NCI-H2029 (cell line): ENCODE measurements at places on chromosomes 1 and 21.
A peak's percentile ranks its signal among the peaks of the same experiment; 100 is the strongest.

- no peak for DNase-seq
Observed at GRCh38 chr1:59026472-59026948, 242.7 kb upstream of the JUN start.

DNA sequence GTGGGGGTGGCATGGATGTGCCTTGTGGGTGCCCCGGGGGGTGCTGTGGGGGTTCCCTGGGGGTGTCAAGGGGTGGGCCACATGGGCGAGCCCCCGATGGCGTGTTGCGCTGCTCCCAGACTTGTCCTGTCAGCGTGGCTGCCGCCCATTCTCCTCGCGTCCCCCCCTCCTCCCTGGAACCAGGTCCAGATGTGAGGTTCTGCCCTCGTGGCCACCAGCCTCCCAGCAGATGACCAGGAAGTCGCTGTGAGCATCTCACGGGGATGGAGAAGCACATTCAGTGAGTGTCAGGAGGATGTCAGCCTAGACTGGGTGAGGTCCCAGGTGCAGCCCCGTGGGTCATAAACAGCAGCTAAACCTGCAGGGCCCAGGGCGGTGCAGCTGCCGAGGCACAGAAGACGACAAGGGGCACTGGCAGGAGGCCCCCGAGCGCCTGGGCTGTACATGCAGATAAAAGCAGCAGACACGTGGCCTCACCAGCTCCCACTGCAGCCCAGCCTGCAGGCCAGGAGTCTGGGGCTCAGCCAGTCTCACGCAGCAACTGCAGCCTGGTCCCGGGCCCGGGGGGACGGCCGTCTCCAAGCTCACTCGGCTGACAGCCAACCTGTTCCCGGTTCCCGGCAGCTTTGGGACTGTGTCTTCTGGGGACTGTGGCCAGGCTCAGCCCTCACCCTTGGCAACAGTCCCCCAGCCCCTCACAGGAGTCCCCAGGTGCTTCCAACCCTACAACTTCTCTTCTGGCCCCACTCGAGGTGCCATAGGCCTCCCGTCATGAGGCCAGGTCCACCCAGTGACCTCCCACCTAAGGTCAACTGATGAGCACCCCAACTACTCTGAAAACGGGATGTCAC is 17.5 kb upstream of the COL6A2 start:
- DNase-seq: no peak

DNA sequence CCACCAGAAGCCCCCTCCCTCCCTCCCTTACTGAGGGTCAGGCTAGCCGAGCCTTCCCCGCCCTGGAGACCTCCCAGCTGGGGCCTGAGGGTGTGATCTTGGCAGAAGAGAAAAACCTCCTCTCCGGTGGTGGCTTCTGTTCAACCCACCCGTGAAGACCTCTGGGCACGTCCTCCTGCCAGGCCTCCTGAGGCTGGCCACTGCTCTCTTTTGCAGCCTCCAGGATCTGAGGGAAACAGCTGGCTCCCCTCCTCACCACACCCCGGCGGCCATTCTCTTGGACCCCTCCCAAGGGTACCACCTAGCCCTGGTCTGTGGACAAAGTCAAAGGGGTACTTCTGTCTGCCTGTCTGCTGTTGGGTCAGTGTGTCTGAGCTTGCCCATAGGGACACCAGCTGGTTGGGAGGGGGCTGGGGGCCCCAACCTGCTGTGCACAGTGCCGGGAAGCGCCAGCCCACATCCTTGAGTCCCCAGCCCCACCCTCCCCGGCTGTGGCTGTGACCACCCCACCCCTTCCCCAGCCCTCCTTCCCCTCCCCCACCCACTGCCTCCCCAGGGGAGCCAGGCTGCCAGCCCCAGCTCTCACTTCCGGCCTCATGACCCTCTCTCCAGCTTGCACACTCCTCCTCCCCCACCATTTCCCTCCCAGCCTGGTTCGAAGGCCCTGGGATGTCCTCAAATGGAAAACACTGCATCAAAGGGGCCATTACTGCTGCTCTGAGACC is 48.1 kb downstream of the AHDC1 start:
- DNase-seq: no peak

GRCh38 chr21:41861987-41862386 is 17.2 kb downstream of the PRDM15 start:
- no peak for DNase-seq

DNA sequence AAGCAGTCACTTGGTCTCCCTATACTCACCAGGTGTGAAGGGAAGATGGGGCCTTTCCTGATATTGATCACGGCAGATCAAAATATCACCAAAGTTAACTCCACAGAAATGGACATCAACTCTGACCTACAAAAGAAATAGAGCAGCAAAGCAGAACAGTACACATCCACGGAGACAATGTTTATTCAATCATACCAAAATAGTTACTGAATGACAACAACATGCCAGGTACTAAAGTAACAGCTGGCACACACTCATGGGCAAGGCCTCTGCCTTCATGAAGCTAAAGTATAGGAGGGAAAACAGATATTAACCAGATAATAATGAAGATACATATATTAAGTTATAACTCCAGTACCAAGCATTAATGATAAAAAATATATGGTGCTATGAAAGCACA is 59.2 kb upstream of the RASAL2 start:
- DNase-seq: no peak

- no peak for DNase-seq
Observed at GRCh38 chr1:106846656-106847055, 209.8 kb upstream of the PRMT6 start.

DNA sequence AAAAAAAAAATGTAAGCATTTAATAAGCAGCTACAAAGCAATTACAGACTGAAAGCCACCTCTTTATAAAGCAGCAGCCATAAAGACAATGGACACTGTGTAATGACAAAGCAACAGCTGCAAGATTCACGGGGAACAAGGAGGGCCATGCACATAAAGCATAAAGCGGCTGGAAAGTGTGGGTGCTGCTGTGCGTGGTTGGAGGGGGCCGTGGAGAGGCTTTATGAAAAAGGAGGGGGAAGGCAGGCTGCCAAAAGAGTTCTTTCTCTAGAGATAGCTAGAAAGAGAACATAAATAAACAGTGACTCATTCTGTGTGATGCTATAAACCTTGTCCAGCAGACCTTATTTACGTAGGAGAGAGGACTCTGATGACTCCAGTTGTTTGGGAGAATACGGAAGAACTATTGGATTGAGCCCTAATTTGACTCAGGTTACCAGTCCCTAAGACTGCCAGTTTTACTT is 49.3 kb downstream of the ADAMTS1 start:
- peak; percentile 31 for DNase-seq

- no peak for DNase-seq
Observed at GRCh38 chr1:244022864-244023440, 28.1 kb upstream of the ZBTB18 start.

- DNase-seq: no peak
Observed at GRCh38 chr1:118018060-118018459, 88.5 kb downstream of the WDR3 start.

- no peak for DNase-seq
Observed at GRCh38 chr21:31778546-31778945, 46.6 kb upstream of the SCAF4 start.

- DNase-seq: no peak
Observed at GRCh38 chr21:38350684-38351083, 93.9 kb downstream of the KCNJ15 start.

DNA sequence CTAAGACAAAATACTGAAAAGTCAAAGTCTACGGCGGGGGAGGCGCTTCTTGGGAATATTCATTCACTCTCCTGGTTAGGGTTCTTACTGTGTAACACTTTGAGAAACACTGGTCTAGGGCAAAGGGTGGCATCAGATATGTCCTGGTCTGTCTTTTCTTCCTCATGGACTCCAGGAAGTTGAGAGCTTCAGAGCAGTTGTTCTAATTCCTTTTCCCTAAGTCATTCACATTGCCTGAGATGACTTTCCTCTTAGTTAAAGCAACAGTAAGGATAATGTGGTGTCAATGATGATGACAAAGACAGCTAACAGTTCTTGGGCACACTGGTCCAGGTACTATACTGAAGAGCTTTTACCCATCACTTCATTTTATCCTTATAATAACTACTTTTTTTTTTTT is 27.0 kb downstream of the FGGY start:
- no peak for DNase-seq

GRCh38 chr1:197788741-197789739 is 13.8 kb upstream of the DENND1B start:
- DNase-seq: no peak

- DNase-seq: no peak
Observed at GRCh38 chr1:205861540-205861939, 11.6 kb upstream of the PM20D1 start.

GRCh38 chr1:55304229-55304740 is 89.1 kb upstream of the USP24 start:
- no peak for DNase-seq

- DNase-seq: no peak
Observed at GRCh38 chr1:214566158-214567104, 15.0 kb upstream of the PTPN14 start.

DNA sequence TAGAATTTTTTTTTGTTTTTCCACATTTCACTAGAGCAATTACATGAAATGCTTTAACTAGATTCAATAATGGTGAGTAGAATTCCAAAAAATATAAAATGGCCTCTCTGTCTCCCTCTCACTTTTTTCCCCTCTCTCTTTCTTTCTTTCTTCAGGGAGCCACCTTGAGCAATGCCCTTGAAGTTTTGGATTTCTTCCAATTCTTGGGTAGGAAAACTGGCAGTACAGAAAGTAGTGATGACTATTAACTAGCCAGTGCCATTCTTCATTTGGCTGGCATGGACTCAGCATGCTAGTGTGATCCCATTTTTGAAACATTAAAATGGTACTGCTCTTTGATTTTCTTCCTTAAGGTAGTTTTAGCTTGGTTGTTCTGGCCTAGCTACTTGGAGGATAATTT is 4.5 kb upstream of the FNBP1L start:
- no peak for DNase-seq

GRCh38 chr1:18144916-18145647 is 37.5 kb downstream of the IGSF21 start:
- no peak for DNase-seq

DNA sequence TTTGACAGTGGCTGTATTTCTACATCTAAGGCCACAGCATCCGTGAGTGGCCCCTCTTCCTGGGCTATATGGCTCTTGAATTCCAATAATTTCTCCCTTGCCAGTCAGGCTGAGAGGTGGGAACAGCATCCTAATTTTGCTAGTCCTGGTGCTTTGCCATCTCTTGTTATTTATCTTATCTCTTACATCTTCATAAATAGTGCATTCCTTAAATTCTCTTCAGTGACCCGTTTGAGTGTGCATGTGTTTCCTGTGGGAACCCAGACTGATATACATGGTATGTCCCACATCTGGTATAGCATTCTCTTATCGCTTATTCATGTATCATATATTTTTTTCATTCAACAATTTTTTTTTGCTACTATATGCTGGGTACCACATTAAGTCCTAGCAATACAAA is 9.9 kb downstream of the S100A11 start:
- no peak for DNase-seq

- no peak for DNase-seq
Observed at GRCh38 chr1:216210081-216210480, 213.2 kb downstream of the USH2A start.

DNA sequence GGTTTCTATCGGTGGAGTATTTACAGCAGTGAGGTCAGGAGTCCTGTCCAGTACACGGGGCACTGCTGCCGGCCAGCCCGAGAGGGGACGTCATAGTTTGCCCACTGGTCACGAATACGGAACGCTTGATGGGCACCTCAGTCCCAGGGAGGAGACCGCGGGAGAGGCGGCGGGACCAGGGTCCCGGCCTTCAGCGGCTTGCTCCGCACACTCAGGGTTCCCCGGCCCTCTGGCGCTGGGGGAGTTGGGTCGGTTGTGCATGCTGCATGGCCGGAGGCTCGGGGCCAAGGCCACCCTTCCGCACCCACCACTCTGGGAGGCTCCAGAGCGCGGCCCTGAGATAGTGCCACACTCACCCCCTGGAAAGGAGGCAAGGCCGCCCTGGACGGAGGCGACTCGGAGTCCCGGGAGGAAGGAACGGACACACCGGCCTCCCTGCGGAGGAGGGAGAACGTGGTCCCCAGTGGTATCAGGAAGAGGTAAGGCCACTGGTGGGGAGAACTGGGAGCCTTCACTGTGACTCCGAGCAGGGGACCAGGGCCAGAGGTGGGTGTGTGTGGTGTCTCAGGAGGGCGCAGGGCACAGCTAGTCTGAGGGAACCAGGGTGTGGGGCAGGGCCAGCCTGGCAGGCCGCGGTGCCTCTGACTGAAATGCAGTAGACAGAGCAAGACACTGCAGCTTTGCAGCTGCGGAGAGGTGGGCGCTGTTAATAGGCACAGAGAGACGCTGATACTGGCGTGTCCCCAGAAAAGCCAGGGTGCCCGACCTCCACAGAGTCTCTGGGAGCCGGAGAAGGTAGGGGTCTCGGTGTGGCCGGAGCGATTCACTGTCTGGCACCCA is 28.6 kb upstream of the PRSS38 start:
- DNase-seq: no peak

DNA sequence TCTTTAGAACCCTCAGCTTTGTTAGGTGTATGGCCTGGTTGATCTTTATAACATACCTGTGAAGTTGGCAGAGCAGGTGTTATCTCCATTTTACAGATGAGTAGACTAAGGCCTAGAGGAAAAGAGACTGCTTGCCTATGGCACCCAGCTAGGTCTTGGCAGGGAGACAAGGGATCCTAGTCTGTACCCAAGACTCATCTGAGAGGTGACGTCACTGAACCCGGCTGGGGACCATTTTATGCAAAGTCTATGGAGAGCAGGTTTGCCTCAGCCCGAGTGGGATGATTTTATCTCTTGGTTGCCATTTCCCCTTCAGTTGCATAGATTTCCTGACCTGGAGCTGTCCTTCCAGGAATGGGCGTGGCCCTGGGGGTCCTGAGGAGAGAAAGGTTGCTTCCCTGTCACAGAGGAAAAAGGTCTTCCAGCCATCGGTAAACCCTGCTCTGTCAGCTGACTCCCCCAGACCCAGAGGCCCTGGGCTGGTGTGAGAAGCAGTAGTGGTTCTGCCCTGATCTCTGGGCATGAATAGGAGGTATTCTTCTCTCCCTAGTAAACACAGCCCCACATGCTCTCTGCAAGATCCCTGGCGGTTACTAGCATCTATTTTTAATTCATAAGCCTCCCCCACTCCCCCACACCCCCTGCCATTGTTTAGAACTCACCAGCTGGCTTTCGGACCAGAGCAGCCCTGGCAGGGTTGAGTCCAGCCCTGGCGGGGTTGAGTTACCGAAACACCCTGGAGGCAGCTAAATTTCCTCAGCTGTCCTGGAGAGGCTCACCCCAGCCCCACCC is 19.6 kb downstream of the TMCC2 start:
- no peak for DNase-seq

DNA sequence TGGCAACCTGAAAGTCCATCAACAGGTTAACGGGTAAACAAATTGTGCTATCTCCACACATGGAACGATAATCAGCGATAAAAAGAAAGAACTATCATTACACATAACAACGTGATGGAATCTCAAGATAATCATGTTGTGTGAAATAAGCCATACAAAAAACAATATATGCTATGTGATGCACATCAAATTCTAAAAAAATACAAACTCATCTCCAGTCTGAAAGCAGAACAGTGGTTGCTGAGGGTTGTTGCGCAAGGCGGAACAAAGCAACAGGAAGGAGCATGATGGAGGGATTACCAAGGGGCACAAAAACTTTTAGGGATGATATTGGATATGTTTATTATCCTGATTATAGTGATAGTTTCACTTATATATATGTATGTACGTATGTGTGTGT is 324.8 kb downstream of the VAV3 start:
- DNase-seq: no peak

GRCh38 chr1:70504176-70504820 is 93.2 kb downstream of the CTH start:
- DNase-seq: no peak
